Fibroblast of lung (primary cell): ENCODE measurements at places on chromosomes 3 and 15.

DNA sequence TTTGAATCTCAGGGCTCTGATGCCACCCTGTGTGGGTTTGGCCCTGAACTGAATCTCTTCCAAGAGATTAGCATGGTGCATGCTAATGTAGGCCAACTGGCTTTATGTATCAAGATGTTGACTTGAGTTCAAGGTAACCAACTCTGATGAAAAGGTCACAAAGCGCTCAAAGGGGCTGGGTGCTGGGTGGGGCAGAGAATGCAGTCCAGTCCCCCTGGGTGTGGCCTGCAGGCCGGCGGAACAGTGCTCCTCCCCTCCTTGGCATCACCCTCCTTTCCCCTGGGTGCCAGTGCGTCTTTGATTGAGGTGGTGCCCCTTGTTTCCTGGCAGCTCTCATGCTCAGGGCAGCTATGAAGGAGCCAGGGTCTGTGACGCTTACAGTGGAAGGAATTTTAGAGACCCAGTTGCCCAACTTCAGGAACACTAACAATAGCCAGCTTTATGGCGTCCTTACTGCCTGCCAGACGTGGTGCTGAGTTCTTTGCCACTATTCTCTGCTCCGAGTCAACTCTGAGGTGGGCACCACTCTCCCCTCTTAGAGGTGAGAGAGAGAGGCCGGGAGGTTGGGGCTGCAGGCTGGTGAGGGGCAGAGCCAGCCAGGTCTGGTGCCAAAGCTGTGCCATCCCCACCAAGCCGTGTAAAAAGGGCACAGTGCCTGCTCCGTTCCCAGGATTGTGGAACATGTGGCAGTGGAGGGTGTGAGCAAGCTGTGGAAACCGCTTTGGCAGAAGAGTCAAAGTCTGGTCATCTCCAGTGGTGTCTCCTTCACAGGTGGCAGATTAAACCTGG is 9.8 kb downstream of the SYNM start:
- DNase-seq, result no peak

- DNase-seq, result peak; percentile 69
Measured at GRCh38 chr3:111326144-111326995, 215.6 kb upstream of the CD96 start.

- peak; percentile 61 for DNase-seq
Measured at GRCh38 chr3:177050501-177051237, 146.6 kb downstream of the TBL1XR1 start.

- DNase-seq, result peak; percentile 41
Measured at GRCh38 chr3:132444383-132444782, 27.1 kb downstream of the DNAJC13 start.

DNA sequence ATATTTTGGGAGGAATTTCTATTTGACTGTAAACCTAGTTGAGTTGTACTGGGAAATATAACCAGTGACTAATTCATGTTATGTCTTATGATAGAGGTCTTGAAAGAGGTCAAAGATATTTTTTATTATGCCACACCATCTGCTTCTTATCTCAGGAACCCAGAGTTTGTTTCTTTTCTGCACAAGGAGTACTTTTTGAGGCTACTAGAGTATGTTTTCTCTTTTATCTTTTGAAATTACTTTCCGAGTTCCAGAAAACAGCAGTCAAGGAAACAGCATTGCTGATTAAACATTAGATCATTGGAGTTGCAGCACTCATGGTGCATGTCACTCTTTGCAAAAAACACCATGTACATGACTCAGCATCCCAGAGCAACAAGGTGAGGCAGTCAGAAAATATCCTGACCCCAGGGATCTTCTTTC is 645.8 kb upstream of the NR2F2 start:
- peak; percentile 90 for DNase-seq

GRCh38 chr3:97515076-97515475 is 249.5 kb upstream of the ARL6 start:
- DNase-seq, result no peak

- no peak for DNase-seq
Measured at GRCh38 chr3:48587686-48588085, 7.4 kb downstream of the COL7A1 start.

DNA sequence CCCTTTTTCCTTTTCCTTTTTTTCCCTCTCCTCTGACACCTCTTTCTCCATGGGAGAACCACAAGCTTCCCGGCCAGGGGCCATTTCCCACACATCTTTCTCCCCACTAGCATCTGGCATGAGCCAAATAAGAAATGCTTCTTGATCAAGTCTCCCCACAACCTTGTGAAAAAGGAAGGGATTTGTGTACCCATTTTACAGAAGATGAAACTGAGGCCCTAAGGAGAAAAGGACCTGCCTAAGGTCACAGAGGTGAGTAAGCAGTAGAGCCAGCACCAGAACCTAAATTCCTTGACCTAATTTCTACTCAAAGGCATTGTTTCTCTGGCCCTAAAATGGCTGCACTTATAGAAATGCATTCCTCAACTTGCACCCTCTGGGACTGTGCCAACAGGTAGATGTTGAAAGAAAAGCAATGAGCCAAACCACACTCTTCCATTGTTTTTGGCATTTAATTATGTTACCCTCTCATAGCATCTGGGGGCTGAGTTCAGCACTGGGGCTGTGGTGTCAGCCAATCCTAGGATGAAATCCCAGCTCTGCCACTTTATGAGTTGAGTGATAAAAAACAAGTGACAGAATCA is 81.7 kb upstream of the TLE3 start:
- no peak for DNase-seq

DNA sequence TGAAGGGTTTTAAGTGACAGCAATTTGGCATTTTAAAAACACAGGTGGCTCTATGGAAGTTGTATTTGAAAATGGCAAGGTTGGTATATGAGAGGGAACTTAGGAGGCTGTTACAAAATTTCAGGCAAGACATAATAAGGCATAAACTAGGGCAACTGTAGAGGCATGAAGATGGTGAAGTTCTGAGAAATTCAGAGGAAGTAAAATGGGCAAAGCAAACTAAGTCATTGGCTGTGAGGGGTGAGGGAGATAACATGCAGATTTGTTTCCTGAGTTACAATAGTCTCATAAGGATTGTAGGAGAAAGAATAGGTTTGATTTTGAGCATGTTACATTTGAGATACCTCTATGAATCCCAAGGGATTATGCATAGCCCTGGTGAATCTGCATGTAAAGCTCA is 302.9 kb upstream of the ARHGEF26 start:
- DNase-seq, result no peak
